Activated CD8-positive, alpha-beta memory T cell treated with anti-CD3 and anti-CD28 coated beads for 1 hour (primary cell): ENCODE measurements at places on chromosomes 5 and 9.

DNA sequence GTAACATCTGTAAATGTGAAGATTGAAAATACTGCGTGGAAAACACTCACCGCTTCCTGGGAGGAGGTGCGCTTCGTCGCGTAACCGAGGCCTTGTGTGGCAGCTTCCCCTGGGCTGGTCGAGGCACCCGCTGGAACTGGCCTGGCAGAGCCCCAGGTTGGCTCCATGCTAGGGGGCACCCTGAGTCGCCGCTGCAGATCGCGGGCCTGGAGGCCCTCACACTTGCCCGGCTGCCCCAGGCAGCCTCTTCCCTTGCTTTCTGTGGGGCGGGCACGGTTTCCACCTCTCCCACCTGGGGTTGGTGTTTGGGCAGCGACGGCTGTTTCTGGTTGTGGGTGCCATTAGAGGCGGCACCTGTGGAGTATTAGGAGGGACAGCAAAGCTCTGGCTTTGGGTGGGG, 852 bp downstream of the ZNF354C start:
- DNase-seq: no peak

GRCh38 chr5:159414021-159414420, 83.7 kb upstream of the IL12B start:
- DNase-seq: no peak

DNA sequence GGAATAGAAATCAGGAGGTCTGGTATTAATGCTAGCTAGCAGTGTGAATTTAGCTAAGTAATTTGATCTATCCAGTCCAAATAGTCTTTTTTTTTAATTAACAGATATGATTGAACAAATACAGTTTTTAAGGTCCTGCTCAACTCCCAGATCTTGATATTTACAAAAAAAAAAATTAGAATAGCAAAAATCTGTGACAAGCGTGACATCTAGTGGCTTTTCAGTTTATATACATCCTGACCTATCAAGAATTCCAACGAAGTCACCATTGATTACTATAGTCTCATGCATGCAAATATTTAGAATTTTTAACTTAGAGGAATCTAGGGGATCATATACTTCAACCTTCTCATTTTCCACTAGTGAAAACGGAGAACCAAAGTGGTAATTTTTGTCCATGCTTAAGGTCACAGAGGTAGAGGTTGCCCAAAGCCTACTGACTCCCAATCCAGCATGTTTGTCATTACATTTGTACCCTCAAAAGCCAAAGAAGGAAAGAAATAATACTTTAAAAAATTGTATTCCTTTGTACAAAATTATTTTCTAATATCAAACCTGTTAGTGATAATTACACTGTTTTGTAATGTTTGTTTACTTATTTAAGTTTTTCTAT, 17.6 kb upstream of the TARS1 start:
- DNase-seq: no peak

DNA sequence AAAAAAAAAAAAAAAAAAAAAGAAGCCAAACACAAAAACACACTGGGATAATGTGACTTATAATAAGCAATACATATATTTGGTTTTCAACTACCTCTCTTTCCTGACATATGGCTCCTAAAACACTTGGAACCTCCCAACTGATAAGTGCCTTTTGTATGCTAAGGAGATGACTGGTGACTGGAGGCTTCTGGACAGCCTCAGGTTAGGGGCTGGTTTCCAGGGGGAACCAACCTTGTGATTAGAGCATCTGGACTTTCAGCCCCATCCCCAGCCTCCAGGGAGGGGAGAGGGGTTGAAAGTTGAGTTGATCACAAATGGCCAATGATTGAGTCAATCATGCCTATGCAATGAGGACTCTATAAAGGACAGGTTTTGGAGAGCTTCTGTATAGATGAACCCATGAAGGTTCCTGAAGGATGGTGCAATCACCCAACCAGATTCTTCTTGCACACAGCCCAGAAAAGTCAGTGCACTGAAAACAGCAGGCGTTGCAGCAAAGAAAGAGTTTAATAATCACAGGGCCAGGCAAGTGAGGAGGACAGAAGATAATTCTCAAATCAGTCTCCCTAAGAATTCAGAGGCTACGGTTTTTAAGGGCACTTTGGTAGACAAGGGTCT, 276.7 kb downstream of the AUH start:
- DNase-seq: no peak

- DNase-seq: no peak
Observed at GRCh38 chr9:97507428-97507984, 6.0 kb downstream of the TMOD1 start.

DNA sequence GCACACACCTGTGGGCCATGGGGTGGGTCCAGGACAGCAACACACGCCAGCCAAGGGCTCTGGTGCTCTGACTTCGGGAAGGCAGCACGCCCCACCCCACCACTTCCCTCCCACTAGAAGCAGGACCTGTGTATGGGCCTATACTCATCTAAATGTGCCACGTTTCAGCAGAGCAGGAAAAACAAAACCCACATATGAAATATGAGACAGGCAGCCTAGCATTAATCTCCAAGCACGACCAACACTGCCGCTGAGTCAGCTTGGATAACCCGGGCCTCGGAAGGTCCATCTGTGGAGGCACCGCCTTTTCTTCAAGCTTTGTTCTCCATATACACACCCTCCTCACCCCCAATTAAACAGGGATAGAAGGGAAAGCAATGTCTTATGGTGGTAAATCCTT, 203.1 kb downstream of the ROR2 start:
- DNase-seq: no peak

DNA sequence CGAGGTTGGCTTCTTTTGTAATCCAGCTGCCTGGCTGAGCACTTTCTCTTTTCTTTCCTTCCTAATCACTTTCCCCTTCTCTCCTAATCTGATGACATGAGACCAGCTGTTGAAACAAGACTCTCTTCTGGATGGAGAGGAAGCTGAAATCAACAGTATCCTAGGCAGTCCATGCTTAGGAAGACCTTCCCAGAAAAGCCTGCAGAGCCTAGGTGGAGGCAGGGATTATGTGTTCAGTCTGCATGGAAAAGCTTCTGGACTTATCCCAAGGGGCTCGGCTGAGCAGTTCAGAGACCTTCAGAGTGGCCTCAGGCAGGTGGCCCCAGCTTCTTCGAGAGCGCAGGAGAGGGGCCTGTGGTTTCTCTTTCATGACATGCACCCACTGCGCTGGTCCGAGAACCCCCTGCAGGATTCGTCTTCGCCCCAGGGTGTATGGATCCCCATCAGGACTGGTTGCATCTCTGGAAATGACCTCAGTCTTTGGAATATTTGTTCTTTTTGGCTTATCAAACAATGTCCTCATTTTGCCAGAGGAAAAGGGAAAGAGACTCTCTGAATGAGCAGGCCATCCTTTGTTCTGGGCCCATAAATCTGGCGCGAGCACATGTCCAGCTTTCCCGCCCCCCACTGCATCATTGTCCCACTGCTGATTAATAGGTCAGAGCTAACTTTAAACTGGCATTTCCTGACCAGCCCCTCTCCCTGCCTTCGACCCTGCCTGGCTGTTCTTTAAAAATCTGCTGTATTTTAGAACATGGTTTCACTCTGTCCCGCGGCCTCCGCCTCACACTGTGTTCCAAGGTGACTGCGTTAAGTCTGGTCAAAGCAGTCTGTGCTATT, 177.9 kb upstream of the KLF4 start:
- DNase-seq: no peak

- no peak for DNase-seq
Observed at GRCh38 chr5:136311999-136312398, 53.3 kb downstream of the TRPC7 start.

- no peak for DNase-seq
Observed at GRCh38 chr5:17230808-17231525, 13.5 kb downstream of the BASP1 start.

DNA sequence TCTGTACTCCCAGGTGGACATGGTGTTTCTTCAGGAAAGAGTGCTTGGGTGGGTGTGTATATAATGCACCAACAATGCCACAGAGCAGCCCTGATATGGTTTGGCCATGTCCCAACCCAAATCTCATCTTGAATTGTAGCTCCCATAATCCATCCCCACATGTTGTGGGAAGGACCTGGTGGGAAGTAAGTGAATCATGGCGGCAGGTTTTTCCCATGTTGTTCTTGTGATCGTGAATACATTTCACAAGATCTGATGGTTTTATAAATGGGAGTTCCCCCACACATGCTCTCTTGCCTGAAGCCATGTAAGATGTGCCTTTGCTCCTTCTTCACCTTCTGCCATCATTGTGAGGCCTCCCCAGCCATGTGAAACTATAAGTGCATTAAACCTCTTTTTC, 158.5 kb downstream of the NR3C1 start:
- no peak for DNase-seq

DNA sequence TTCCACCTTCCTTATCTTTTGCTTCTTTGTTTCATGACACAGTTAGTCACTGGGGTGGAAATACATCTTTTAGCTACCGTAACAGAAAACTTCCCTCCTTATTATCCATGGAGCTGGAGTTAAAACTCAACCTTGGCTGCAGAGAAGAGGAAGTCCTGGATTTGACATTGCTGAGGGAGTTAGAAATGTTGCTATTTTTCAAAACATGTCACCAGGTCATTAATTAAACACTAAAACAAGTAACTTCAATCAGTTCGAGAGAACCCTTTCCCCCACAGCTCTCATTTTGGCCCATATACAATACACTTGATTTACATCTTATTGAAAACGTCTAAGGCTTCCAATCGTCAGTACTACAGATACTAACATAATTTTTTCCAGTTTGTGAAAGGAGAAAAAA, 237.9 kb upstream of the CD180 start:
- DNase-seq: no peak

DNA sequence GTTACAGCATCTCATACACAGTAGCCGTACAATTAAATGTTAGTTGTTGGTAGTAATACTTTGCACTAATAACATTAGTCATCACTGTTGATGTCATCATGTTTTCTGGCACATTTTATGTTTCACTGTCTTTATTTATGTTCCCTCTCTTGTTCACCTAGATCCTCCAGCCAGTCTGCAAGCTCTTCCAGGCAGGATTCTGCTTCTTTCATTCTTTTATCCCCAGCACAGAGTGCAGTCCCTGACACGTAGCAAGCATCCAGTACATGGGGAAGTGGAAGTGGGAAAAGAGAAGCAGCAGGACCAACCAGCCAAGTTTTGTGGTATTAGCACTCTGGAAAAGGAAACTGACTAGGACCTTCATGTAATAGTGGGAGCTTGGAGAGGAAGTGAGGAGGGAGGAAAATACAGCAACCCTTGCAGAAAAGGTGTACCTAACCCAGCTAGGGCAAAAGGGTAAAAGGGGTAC, 89.7 kb upstream of the SLC44A1 start:
- DNase-seq: no peak

- DNase-seq: no peak
Observed at GRCh38 chr5:41415242-41415641, 95.2 kb downstream of the PLCXD3 start.

- no peak for DNase-seq
Observed at GRCh38 chr5:96968614-96969013, 32.7 kb downstream of the LNPEP start.

DNA sequence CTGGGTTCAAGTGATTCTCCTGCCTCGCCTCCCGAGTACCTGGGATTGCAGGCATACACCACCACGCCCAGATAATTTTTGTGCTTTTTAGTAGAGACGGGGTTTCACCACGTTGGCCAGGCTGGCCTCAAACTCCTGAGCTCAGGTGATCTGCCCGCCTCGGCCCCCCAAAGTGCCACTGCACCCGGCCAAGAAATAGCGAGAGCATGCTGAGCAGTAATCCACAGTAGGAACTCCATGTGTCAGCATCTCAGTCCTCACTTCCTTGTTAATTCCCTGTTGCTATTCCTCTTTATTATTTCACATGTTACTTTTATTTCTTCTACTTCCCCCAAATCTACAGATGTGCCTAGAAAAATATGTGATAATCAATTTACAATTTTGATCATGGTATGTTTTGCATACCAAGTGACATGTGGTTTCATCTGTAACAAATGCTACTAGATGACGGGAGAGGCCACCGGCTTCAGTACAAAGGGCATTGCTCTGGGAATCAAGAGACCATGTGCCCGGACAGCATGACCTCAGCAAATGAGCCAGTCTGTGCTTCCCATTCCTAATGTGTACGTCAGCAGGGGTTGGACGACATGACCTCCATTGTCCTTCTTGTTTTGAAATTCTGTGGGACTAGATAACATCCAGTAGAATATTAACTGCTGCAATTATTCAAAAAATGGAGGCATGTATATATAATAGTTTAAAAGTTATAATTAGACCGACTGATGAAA, 61.6 kb downstream of the FNBP1 start:
- no peak for DNase-seq
